ENCODE measurements at places on chromosomes 7 and 10.

DNA sequence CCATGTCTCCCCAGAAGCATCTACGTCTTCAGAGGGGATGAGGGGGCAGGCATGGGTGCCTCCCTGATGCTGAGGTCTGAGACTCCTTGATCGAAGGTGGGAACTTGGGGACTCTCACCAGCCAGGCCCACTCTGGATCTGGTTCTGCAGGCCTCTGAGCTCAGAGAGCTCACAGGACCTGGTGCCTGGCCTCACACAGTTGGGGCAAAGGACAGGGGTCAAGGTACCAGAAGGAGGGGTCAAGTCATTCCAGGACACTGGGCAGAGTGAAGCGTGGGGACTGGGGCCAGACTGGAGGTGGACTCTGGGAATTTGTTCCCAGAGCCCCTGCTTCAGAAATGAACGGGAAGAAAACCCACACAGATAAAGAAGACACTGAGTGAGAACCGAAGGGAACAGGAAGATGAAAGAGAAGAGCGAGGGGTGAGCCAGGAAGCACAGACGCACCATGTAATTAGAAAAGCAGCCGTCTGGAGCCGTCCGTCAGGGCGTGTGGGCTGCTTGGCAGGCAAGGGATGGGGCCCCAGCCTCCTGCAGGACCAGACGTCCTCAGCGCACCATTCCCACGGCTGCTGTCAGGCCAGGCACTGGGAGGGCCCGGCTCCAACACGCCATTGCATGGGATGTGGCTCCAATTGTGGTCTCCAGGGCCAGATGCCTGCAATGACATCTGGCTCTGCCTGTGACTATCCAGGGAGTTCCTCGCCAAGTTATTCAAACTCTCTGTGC lies 47.7 kb downstream of the ZCCHC24 start:
- DNase-seq = no peak

GRCh38 chr7:81207801-81208200 lies 288.9 kb upstream of the SEMA3C start:
- DNase-seq = no peak

DNA sequence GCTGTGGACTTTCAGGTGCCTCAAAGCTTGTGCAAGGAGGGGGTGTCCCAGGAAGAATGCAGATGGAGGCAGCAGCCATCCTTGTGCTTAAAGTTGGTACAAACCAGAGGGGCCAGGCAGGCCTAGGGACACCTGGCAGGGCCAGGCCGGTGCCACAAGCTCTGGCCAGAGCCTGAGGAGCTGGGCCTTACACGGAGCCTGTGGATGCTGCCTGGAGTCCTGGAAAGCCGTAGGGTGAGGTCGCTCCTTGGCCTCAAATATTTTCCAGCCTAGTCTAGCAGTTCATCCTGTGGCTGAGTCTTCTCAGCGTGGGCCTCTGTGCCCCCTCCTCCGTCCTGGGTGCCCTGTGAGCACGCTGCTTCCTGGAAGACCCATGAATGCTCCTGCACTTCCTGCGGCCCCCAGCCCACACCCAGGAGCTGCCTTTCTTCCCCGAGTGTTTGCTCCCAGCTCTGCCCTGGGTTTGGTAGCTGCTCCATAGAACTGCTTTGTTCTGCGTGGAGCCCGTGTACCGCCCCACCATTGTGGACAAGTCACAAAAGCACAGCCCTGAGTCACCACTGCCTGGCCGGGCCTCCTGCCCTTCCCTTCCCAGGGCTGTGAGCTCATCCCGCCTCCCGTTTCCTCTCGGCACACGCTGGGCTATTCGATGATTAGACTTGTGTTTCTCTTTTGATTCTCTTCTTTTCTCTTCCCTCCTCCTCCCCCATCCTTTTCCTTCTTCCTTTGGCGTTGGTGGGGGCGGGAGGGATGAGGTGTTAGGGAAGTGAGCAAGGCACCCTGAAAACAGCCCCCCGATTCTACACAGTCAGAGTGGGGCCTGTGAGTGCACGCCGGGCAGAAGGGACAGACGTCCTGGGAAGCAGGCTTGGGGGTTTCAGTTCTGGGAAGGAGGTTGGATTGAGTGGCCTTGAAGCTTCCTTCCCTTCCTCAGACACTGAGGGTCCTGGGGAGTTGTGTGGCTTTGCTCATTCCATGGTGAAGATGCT lies 73.2 kb upstream of the SHH start:
- DNase-seq = no peak

DNA sequence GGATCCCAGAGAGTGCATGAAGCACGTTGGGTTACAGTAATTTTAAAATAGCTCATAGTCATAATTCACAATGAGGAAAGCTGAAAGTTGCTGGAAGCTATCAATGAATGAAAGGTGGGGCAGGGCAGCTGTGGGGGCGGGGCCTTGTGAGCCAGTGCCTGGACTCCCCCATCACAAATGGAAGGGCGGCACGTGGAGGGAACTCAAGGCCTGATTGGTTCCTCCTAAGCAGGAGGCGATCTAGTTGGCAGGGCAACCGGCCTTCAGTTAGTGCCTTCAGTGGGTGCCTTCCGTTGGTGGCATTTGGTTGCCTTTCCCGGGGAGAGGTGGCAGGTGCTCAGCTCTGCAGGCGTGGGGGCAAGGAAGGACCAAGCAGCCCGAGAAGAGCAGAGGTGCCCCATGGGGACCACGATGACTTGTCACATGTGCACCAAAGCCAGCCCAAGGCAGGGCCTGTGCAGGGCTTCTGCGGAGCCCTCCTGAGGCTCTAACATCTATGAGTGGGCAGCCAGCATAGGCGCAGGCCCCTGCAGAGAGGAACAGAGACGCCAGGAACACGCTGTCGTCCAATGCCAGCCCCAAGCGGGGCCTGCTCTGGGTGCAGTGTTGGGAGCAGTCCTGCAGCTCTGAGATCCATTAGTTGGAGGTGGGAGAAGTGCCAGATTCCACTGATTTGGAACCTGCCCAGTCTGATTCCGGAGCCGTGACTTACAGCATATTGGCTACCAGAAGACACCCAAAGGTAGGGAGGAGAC lies 59.8 kb upstream of the PDSS1 start:
- DNase-seq = no peak

DNA sequence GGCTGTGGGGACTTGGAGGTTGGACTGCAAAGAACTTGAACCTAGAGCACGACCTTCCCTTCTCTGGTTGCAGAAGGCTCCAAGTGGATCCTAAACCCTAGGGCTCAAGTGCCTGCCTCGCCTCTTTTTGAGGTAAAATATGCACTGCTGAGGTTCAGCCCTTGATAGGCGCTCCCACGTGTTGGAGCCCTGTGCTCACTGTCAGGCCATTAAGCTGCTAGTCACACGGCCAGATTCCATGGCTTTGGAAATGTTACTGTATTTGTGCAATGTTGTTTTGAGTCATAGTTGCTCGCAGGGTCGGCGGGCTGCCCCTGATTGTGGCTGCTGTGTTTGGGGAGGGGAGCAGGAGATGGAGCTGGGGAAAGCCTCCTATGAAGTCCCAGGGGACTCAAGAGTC lies 39.8 kb upstream of the PCBD1 start:
- DNase-seq = no peak

- DNase-seq = no peak
Observed at GRCh38 chr10:94607111-94607510, 61.5 kb downstream of the HELLS start.

DNA sequence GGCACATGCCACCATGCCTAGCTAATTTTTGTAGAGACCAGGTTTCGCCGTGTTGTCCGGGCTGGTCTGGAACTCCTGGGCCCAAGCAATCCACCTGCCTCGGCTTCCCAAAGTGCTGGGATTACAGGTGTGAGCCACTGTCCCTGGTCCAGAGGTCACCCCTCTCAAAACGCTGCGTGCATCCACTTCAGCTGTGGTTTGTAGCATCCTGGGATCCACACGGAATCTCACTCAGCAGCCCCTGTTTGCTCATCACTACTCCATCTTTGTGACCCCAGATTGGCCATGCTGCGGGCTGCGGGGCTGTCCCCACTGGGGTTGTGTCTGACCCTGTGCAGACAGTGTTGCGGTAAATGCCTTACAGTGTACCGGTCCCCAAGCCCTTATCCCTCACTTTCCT lies 3.5 kb downstream of the INPP5A start:
- no peak for DNase-seq

DNA sequence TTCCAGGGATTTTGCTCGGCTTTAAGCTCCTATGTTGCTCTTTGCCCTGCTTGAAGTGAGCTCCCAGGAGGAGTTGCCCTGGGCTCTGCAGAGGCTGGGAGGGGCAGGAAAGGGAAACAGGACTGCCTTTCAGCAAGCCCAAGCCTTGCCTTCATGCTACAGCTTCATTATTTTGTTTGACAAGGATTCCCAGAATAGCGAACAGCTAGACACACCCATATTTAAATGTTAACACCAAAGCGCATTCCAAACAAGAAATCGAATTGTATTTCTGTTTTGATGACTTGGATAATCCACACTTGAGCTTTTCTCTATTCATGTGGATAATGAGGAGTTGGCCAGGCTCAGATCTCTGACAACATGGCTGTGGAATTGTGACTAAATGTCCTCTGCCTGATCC lies 6.3 kb downstream of the KIAA1217 start:
- DNase-seq = no peak

DNA sequence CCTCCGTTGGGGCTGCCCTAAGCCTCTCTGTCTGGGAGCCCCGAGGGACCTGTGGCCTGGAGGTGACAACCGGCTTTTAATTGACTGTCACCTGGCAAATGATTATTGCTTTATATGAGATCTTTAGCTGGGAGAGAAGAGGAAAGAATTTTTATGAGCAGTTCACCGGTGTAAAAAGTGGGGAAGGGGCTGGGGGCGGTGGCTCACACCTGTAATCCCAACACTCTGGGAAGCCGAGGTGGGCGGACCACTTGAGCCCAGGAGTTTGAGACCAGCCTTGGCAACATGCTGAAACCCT lies 2.6 kb upstream of the COX19 start:
- no peak for DNase-seq

- no peak for DNase-seq
Observed at GRCh38 chr7:70016044-70016770, 417.9 kb downstream of the AUTS2 start.

DNA sequence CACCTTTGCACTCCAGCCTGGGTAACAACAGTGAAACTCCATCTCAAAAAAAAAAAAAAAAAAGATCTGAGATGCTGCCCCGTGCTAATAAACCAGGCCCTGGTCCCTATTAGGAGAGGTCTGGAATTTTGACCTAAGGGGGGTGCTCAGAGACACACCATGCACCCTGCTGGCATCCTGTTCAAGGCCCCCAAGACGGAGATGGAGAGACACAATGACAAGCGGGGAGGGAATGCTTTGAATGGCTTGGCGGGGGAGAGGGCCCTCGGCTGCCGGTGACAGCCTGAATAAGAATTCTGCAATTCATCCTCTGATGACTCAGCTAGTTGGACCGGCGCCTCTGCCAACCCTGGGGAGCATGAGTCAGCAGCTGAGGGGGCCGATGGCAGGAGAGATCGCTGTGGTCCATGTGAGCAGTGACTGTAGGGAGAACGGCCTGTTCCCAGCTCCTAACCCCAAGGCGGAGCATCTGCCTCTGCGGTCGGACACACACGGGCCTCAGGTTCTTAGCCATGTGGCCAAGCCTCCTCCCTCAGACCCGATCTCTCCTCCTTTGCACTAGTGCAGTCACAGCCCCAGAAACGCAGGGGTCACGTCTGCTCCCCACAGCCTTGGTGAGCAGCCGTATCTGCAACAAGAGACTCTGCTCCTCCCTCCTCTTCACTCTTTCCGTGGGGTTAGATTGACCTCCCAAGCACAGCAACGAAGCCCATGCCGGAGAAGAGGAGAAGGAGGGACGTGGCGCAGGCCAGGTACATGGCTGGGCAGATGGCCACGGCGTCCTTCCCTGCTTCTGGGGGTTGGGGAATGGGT lies 14.9 kb downstream of the TRIM56 start:
- DNase-seq = no peak

DNA sequence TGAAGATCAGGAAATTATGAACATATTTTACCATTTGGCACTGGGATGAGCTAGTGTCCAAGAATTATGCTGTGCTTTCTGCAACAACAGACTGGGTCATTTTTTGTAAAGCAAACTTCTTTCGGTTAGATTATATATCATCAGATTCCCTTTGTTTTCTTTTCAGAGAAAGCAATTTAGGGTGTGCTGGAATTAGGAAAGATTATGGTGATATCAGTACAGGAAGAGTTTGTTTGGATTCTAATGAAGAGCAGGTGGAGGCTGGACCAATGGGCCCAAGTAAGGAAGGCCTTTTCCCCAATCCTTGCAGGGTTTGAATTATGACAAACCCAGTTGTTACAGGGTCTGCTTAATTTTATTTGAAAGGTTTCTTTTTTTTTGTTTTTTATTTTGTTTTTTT lies 1092.8 kb downstream of the KCNMA1 start:
- no peak for DNase-seq

- no peak for DNase-seq
Observed at GRCh38 chr7:115548756-115549155, 481.8 kb downstream of the TFEC start.

DNA sequence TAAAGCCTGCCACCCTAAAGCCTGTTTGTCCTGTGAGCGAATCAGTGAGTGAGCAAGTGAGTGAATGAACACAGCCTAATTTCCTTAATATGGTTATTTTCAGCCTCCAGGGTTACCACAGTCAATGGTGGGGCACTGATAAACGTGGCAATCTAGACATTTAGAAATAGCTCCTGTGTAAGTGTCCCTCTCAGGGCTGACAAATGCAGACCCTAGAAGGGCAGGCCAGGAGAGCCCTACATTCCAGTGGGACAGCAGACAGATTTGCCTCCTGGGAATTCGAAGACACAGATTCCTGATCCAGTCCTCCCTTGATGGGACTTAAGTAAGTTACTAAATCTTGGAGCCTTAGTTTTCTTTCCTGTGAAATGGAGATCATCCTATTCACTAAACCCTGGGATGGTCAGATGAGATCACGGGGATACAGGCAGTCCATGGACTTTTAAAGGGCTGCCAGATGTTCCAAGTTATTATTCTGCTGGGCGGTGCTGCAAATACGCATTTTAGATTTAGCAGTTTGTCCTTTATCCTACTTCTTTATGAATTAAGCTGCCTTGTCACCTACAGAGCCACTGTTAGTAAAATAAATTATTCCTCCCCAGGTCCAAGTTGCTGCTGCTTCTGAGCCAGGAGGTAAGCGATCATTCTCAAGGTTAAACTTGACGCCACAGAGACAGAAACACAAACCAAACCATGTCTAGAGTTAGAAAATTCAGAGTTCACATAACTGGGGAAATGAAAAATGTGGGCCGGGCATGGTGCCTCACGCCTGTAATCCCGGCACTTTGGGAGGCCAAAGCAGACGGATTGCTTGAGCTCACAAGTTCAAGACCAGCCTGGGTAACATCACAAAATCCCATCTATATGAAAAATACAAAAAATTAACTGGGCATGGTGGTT lies 54.8 kb upstream of the TM9SF3 start:
- DNase-seq = no peak

DNA sequence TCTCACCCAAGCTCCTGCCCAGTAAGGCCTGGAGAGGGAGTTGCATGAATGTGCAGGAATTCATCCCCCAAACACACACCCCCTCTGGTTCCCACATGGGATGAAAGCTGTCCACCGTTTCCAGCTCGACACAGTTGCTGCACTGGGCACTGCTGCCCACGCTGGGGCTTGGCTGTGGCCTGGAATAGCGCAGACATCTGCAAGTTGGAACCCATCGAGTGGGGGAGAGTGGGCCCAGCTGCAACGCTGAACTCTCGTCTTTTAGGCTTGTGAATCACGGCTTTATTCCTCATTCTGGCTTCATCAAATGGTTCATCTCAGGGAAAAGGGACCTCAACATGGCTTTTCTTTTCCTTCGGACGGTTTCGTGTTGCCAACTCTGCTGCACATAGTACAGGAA lies 264.7 kb downstream of the DNAJB6 start:
- no peak for DNase-seq

Data from activated T-helper 1 cell treated with Interleukin-2 at 50 U/mL for 16 hours (primary cell).